ENCODE measurements at places on chromosomes 16 and 17.

DNA sequence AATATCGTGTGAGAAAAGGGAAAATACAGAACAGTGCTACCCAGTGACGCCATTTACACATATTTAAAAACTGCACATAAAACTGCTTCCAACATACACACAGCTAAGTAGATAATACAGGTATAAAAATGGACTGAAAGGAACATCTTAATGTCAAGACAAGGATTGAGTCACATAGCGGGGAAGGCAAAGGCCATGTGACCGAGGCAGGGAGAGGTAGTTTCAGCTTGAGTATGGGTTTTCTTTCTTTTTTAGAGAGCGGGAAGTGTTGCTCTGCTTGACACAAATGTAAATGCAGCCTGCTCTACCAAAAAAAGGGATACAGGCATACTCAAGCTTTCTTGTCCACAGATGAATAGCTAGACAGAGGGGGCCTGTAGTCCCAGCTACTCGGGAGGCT lies 46.5 kb downstream of the SDR42E1 start:
- DNase-seq: no peak

- DNase-seq: no peak
These were observed 42.6 kb upstream of the SKAP1 start for GRCh38 chr17:48472411-48473281.

DNA sequence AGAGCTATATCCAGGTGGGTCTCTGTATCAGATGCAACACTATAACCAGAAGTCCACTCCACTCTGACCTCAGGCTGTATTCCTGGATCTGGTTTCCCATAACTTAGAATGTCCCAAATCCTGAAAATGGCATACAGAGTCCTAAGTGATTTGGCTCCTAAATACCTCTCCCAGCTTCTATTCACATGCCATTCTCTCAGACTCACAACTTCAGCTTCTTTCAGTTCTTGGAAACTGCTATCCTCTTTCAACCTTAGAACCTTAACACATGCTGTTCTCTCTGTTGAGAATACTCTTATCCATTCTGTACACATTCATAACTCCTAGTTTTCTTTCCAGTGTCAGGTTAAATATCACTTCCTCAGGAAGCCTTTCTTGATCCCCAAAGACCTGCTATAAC lies 132.0 kb downstream of the BRIP1 start:
- DNase-seq: no peak

- DNase-seq: no peak
These were observed 17.7 kb downstream of the CCL17 start for GRCh38 chr16:57422026-57422944.

GRCh38 chr16:57132470-57132869 lies 40.1 kb downstream of the CPNE2 start:
- DNase-seq: peak; percentile 34

- DNase-seq: no peak
These were observed 25.6 kb downstream of the MRM3 start for GRCh38 chr17:807523-808294.

- DNase-seq: no peak
These were observed 765 bp upstream of the PRM2 start for GRCh38 chr16:11276896-11277593.

GRCh38 chr17:71412803-71413202 lies 708.0 kb upstream of the SOX9 start:
- no peak for DNase-seq

- DNase-seq: no peak
These were observed 11.8 kb upstream of the ITGAE start for GRCh38 chr17:3812771-3813170.

- DNase-seq: no peak
These were observed 12.5 kb upstream of the DPEP1 start for GRCh38 chr16:89600956-89601355.

DNA sequence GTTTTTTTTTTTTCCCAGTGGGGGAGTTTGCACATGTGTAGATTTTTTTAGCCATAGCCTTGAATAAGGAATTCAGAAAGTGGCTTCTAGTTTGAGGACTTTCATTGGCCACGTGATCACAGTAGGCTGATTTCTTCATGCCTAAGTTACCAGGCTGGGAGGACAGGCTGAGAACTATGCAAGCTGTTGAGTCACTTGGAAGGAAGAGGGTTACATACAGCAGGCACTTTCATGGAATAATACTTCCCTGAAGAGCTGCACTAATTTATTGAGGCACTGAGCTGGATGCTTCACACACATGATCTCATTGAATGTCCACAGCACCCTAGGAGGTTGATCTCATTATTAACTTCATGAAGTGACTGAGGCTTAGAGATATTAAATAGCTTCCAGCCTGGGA lies 22.8 kb downstream of the PRKCB start:
- peak; percentile 37 for DNase-seq

GRCh38 chr16:765488-765865 lies 4.9 kb downstream of the MSLN start:
- DNase-seq: no peak

DNA sequence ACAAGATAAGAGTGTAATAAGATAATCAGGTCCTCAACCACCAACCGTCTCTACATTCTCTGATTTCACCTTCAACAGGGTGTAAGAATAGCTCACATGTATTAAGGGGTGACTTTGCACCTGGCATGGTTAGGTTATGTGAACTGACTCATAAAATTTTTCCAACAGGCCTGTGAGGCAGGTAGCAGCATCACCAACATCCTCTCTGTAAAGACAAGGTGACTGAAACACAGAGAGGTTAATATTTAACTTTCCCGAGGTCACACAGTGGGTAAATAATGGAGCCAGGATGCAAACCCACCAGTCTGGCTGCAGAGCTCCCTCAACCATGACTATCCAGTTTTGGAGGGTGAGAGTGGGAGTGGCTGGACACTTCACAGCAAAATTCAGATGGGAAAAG lies 317.2 kb downstream of the C16orf95 start:
- no peak for DNase-seq

DNA sequence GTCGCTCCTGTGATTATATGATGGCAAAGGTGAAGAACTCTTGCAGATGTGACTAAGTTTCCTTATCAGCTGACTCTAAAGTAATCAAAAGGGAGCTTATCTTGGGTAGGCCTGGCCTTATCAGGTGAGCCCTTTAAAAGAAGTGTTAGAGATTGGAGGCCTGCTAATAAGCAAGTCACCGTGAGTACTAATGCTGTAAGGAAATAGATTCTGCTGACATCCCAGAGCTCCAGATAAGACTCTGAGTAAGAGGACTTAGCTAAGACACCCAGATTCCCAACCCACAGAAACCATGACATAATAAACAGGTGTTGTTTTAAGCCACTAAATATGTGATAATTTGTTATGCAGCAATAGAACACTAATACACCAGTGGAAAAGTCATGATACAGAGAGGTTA lies 99.9 kb upstream of the FAM20A start:
- no peak for DNase-seq

DNA sequence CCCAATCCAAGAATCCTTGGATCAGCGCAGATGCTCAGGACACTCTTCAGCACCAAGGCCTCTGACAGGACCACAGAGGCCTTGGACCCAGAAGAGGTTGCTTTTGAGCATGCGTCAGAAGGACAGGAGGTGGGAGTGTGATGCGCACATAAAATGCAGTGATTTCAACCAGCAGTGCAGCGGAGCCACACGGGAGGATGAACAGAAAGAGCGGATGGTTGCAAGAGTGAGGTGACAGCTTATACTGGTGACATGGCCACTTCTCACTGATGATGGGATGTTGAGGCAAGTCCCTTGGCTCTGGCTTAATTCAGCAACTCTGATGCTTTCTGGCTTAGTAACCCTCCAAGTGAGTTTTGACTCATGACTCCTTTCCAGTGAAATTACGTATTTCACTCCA lies 25.2 kb upstream of the ERN1 start:
- no peak for DNase-seq
